ENCODE measurements at places on chromosomes 5 and 9.

DNA sequence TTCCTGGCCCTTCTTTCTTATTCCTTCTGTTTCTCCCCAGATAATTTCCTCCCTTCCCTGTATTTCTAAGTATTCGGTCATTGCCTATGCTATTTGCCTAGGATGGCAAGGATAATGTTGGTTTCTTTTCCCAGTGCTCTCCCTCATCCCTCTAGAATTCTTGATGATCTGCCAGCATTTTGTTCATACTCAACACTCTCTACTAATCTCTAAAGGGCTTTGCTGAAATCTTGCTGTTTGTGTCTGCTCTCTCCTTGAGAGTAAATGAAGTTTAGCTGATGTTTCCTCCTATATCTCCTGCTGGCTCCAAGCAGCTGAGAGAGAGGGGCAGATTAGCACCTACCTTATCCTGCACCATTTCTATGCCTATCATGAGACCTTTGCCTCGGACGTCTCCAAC, 38.1 kb downstream of the AGXT2 start:
- peaks cover 20% of the 10 kb centered on the region for H3K27me3 ChIP-seq
- no peak overlapping the region for H3K27ac ChIP-seq
- no peaks in the 10 kb centered on the region for H3K4me1 ChIP-seq
- no peak for DNase-seq
- no peaks in the 10 kb centered on the region for H3K36me3 ChIP-seq

GRCh38 chr5:138844812-138845513, 30.2 kb downstream of the LRRTM2 start:
- no peak for DNase-seq
- H3K27me3 ChIP-seq = no peaks in the 10 kb centered on the region
- H3K4me1 ChIP-seq = peaks cover 3% of the 10 kb centered on the region
- H3K36me3 ChIP-seq = peaks cover 2% of the 10 kb centered on the region
- H3K4me3 ChIP-seq = no peak overlapping the region
- no peak overlapping the region for H3K27ac ChIP-seq

DNA sequence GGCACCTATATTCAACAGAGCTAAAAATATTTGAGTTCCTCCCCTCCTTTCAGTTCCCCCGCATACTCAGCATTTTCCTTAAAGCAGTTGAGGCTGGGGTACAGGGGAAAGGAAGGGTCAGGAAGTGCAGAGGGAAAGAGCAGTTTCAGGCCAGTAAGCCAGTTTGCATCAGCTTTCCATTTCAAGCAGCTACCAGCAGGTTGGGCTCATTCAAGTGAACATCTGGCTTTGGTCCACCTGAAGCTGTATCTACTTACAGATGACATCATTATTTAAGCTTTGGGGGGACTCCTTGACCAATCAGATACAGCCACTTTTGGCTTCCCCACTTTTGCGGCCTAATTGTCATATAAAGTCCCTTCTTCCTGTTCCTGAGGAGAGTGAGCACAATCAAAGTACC, 8.2 kb upstream of the ACO1 start:
- H3K27me3 ChIP-seq = peaks cover 5% of the 10 kb centered on the region
- no peak overlapping the region for H3K4me3 ChIP-seq
- H3K36me3 ChIP-seq = no peaks in the 10 kb centered on the region
- no peak for DNase-seq
- H3K4me1 ChIP-seq = peaks cover 10% of the 10 kb centered on the region
- no peak overlapping the region for H3K27ac ChIP-seq

DNA sequence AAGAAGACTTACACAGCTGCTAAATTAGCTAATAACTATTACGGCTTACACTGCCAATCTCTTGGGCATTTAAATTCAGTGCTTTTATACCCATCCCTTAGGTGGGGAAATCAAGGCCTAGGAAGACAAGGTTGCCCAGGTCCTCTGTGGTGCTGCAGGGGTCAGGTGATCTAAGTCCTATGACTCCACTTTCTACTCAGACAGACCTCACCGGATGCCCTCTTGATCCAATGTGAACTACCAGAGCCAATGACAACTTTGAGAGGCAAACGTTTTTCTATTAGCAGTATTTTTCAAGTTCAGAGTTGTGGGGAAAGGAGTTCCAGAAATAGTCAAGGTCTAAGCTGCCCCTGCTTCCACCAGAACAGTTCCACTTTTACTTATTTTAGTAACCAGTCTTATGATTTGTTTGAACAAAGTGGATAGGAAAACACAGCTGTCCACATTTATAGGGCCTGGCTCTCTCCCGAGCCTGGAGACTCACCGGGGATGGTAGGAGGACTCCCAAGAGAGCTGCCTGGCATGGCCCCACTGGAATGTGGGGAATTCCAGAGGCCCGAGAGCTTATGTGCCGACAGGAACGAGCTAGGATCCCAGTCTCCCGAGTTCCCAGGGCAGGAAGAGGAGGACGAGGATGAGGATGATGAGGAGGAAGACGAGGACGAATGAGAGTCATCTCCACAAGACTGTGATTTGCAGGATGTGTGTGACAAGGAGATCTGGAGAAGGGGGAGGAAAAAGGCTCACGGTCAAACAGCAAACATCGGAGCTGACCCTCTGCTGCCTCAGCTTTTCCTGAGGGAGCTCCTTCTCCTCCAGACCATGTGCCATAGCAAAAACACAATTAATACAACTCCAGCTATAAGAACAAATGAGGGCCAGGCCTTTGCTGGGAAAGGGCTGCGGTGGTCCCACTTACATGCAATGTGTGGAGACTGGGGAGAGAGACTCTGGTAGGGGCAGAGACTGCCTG, 16.7 kb downstream of the FAM193B start:
- no peak for DNase-seq
- H3K4me1 ChIP-seq = no peaks in the 10 kb centered on the region
- no peaks in the 10 kb centered on the region for H3K27me3 ChIP-seq
- no peak overlapping the region for H3K27ac ChIP-seq
- H3K36me3 ChIP-seq = peaks cover 2% of the 10 kb centered on the region
- no peak overlapping the region for H3K4me3 ChIP-seq

DNA sequence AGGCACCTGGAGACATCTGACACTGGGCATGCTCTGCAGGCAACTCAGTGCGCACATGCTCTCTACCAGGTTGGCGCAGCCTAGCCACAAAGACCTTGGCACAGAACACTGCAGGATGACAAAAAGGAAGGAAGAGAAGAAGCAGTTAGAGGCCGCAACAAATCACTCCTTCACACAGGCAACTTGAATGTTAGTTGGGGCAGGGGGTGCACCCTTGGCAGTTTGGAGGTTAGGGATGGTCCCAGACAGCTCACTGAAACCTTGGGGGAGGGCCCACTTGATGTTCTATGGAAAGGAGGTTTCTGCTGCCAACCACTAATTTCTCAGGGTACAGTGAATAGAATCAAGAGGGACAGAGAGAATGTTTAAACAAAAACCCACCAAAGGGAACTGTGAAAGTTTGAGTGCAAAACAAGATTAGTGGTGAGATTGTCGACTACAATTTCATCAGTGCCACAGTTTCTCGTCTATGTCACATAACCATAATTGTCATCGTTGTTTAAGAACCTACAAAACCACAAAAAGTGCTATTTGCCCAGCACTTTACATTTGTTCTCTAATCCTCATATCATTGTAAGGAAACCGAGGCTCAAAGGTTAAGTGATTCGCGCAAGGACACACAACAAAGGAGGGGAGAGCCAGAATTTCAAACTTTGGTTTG, 48.7 kb downstream of the FBXW11 start:
- H3K27me3 ChIP-seq = no peaks in the 10 kb centered on the region
- DNase-seq = peak; percentile 75
- H3K4me3 ChIP-seq = peak overlapping the region; percentile 69
- peaks cover 31% of the 10 kb centered on the region for H3K36me3 ChIP-seq

GRCh38 chr5:76689321-76690036, 26.4 kb upstream of the F2R start:
- DNase-seq = no peak
- H3K4me3 ChIP-seq = no peak overlapping the region
- H3K27ac ChIP-seq = no peak overlapping the region
- H3K27me3 ChIP-seq = no peaks in the 10 kb centered on the region
- H3K36me3 ChIP-seq = peaks cover 10% of the 10 kb centered on the region

DNA sequence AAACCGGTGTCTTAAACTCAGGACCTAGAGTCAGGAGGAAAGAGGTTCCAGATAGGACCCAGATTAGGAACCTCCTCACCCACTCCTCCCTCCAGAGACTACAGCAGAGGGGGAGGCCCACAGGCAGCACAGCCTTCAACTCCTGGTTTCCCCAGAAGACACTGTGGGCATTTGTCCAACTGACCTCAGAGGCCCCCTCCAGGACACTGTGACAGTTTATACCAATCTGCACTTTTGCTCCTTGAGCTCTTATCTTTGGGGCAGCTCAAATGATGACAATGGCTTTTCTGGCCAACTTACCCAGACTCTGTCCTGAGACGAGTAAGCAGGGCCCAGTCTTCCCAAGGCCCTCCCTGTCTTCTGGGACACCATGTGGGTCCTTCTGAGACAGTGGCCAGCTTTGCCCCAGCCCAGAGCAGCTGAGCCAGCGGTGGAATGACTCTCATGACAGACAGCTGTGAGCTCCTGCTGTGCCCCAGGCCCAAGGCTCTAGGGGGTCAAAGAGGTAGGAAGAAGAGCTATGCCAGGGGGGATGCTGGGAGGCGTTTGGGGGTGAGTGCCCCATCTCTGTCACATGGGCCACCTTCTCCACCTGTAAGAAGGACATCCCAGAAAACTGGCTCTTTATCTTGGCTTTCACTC, 14.3 kb downstream of the OR2V2 start:
- H3K36me3 ChIP-seq = peaks cover 4% of the 10 kb centered on the region
- H3K4me3 ChIP-seq = peak overlapping the region; percentile 77
- no peak for DNase-seq
- H3K4me1 ChIP-seq = peaks cover 51% of the 10 kb centered on the region
- peak overlapping the region; percentile 96 for H3K27ac ChIP-seq

DNA sequence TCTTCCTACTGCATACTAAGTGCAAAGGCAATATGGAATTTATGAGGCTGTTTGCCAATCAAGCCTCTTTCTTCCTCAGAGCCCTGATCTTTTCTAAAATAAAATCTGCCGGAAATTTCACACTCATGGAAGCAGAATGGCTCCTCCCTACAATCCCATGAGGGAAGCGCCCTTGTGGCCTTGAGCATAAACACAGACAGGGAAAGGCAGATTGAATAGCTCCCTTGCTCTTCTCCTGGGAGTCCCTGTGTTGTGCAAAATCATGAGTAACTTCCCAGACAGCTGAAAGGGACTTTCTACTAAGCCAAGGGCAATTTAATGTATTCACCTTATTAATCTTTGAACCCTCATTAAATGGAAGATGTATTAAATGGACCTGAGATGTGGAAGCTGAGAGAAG, 226.1 kb upstream of the PIK3R1 start:
- DNase-seq = no peak
- peaks cover 3% of the 10 kb centered on the region for H3K27me3 ChIP-seq
- H3K36me3 ChIP-seq = peaks cover 1% of the 10 kb centered on the region
- H3K4me1 ChIP-seq = no peaks in the 10 kb centered on the region

DNA sequence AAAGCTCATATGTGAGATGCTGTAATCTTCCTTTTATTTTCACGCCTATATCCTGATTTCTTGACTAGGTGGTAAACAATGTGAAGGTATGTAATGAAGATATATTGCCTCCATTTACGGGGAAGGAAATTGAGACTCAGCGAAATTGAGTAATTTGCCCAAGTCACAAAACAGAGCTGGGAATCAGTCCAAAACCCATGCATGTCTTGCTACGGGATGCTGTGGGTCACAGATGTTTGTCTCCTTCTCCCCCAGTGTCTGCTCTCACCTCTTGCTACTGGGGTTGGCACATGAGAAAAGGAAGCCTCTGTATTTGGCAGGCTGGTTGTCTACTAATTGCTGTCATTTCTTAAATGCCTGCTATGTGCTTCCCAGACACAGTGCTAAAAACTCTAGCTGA, 53.7 kb upstream of the TEX48 start:
- peaks cover 65% of the 10 kb centered on the region for H3K4me1 ChIP-seq
- no peak for DNase-seq
- no peaks in the 10 kb centered on the region for H3K27me3 ChIP-seq

DNA sequence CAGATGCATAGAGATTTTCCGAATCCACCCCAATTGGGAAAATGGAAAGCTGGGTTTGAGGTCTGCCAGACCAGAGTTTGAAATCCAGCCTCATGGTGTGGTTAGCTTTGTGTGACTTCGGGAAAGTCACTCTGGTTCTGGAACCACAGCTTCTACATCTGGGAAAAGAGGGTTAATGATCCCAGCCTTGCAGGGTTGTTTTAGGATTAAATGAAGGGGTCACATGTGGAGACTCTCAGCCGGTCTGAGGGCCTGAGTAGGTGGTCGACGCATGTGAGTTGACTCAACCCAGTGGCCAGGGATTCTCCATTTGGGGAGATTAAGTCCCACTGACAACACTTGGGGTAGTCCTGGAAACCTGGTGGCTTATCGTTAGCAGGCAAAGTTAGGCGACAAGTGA, 6.1 kb downstream of the ZNF618 start:
- H3K27me3 ChIP-seq = peaks cover 7% of the 10 kb centered on the region
- DNase-seq = no peak
- H3K36me3 ChIP-seq = no peaks in the 10 kb centered on the region
- H3K27ac ChIP-seq = no peak overlapping the region
- peaks cover 12% of the 10 kb centered on the region for H3K4me1 ChIP-seq

- no peak for DNase-seq
- H3K36me3 ChIP-seq = peaks cover 29% of the 10 kb centered on the region
- H3K27ac ChIP-seq = peak overlapping the region; percentile 30
- no peaks in the 10 kb centered on the region for H3K27me3 ChIP-seq
Measured at GRCh38 chr9:128912270-128912853, 8.4 kb upstream of the PHYHD1 start.

DNA sequence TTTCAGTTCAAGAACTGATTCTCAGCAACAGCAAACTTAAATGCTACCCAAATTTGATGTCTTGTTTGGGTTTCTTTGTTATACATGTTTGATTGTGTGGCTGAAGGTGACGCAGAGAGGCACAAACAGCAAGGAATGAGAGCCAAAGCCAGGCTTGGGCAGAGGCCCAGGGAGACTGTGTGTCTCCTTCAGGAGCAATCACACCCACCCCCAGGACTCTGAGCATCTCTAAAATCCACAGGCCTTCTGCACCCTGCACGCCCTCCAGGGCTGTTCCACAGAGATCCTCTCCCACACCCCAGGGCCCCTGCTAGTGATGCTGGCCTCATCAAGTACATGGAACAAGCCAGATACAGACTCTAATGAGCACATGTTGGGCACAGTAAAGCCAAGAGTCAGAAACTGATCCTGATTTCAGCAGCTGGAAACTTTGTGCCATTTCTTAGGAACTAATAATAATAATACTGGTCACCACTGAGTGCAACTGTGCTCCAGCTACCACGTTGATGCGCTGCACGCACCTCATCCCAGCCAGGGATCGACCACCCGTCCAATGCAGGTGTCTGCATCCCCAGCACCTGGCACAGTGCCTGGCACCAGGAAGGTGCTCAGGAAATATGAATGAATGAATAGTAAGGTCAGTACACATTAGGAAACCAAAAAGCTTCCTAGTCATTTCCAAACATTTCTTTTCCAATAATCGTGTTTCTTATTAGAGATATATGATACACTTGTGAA, 54.6 kb upstream of the TCF7 start:
- H3K4me3 ChIP-seq = no peak overlapping the region
- DNase-seq = no peak
- H3K27ac ChIP-seq = no peak overlapping the region
- no peaks in the 10 kb centered on the region for H3K36me3 ChIP-seq
- peaks cover 15% of the 10 kb centered on the region for H3K4me1 ChIP-seq

Measured in activated naive CD8-positive, alpha-beta T cell treated with anti-CD3 and anti-CD28 coated beads for 36 hours (primary cell).